ENCODE measurements at places on chromosomes 3 and 15.

GRCh38 chr15:92848852-92849598 lies 51.1 kb upstream of the CHD2 start:
- peak; percentile 5 for DNase-seq

DNA sequence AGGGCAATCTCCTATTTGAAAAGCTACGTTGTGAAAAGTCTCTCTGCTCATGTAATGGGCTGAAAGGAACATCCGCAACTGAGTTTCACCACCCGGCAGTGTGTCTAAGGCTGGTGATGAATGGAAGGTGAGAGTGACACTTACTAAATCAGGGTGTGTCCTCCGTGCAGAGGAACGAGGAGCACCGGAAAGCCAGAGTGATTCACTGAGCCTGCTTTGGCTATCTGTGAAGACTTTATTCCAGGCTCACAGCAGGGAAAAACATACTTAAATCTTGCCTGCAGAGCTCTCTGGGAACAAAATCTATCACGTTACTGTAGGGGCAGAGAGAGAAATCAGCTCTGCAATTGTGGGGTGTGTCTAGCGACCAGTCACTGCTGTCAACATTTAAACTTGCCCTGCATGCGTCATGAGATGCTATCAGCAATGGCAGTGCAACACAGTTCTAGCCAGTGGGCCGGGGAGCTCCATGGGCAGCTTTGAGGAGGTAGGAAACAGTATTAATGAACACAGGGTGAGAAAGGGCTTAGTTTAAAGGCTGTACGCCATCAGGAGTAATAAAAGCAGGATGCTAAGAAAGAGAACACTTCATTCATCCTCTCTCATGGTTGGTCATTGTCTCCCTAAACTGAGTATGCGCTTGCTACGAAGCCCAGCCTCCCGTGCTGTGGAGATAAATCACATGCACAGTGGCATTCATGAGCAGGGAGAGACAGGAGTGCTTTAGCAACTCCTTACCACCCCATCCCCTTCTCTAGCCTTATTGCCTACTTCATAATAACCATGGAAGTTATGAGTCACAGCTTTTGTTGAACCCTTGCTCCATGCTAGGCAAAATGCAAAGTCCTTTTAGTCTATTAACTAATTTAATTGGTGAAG lies 542.7 kb upstream of the ADAMTS9 start:
- DNase-seq: no peak

DNA sequence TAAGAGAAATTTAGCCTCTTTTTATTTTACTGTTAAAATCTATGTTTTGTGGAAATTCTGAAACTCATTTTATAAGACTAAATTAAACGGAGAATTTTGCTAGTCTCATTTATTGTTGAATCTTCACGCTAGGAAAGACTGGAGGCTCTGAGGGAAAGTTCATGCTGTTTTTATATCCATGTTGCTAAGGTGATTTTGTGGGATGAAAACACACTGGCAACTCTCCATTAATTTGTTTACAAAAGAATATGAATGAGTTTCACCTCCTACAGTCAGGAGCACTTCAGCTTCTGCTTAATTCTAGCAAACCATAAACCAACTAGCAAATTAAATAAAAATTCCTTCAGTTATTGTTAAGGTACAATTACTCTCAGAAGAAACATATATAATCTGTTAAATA lies 195.4 kb downstream of the RAP2B start:
- DNase-seq: no peak

DNA sequence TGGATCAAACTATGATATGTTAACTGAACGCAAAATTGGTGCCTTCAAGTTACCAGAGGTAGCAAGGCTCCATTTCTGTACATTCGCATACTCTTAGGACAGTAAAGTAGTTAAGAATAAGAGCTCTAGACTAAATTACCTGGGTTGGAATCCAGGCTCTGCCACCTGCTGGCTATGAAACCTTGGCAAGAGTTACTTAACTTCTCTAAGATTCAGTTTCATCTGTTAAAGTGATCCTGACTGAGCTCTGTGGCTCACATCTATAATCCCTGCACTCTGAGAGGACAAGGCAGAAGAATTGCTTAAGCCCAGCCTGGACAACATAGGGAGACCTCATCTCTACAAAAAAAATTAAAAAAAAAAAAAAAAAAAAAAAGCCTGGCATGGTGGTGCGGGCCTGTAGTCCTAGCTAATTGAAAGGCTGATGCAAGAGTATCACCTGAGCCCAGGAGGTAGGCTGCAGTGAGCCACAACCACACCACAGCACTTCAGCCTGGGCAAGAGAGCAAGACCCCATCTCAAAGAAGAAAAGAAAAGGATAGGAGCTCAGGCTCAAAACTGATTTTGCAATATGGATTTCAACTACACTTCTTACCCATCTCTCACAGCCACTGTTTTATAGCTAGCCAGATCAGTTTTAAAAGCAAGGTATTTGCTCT lies 21.3 kb downstream of the GSK3B start:
- DNase-seq: no peak

- DNase-seq: no peak
These were observed 392.7 kb upstream of the TBL1XR1 start for GRCh38 chr3:177589911-177590381.

- DNase-seq: no peak
These were observed 266.9 kb downstream of the ZBBX start for GRCh38 chr3:167113035-167113830.

GRCh38 chr15:35170207-35170606 lies 85.1 kb upstream of the NANOGP8 start:
- DNase-seq: no peak

GRCh38 chr3:194740859-194741491 lies 55.3 kb downstream of the FAM43A start:
- DNase-seq: no peak

DNA sequence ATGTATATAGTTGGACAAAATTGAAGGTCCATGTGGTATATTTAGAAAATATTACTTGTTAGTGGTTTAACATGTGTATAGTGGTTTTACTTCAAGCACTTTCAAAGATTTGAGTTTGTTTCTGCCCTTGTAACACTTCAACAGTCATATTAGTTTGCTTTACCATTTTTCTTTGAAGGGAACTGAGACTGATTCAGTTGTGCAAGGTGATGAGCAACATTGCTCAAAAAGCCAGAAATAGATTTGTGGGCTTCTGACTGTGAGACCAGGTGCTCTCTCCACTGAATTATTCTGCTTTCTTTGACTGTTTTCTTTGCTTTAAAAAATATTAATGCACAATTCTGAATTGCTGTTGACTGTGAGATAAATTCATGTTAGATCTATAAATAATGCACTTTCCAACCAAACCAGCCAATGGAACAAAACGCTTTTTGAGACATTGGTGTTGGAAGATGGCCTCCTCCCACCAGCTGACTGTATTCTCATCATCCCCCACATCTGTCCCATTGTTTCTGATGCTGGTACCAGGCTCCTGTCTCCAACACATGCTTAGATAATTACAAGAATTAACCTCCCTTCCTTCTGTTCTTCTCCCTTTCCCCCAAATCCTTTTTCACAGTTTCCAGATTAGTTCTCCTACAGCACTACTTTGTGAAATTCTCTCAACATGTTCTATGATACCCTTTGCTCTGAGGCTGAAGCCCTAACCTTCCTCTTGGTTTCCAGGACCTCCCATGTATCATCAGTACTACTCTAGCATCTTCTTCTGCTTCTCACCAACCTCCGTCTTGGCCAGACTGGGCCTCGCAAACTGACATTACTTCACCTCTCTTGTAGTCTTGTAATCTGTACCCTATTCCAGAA lies 27.9 kb downstream of the PLCL2 start:
- no peak for DNase-seq

DNA sequence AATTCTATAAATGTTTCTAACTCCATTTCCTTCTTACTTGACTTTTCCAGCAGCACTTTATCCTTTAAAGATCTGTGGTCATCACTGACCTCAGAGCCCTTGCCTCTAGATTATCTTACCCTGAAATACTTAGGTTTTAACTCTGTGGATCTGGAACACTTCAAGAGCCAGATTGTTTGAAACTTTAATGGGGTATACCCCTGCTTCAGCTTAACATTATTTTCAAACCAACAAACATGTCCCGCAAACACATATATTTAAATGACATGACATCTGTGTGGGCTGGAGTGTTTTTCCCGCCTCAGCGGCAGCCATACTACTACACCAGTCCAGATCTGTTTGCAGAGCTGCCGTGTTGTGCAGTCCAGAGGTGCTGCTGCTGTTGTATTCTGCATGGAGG lies 252.0 kb upstream of the TPM1 start:
- DNase-seq: no peak

DNA sequence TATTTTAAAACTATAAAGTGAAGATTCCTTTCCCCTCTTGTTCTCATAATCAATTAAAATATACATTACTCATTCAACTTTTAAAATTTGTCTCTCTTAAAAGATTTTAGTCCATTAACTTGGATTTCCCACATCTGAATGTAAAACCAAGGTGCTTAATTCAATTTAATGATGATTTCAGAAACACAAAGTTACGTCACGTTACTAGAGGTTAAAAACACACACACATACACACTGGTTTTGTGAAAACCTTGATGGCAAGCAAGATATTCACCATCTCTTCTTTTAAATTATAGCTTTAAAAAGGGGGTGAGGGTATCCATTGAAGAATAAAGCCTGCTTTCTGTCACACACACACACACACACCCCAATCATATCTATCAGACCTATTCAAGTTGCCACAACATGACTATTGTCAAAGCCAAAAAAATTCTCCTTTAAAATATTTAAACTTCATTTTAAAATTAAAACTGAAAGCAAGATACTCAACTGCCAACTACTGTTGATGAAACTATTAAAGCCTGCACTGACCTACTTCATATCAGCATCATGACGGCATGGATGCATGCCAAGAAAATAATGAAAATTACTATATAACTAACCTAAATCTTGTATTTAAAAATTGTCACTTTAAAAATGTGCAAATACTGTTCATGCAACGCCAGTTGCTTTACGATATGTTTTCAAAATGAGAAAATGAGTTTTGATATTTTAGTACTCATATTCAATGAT lies 2.1 kb downstream of the RFX7 start:
- no peak for DNase-seq

DNA sequence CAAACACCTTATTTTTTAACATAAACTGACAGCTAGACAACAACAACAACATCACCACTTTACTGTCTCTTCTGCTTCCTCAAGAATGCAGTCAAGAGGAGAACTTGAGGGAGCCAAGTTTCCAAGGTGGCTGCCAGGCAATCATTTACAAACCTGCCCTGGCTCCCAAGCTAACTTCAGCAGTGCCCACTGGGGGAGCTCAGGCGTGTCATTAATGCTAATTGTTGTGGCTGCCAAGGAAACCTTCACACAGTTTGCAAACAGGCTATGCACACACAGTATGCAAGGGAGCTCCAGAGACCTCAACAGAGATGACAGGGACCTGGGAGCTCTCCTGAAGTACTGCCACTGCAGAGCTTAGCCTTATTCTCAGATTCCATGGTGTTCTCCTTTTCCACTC lies 2.1 kb downstream of the DZIP1L start:
- no peak for DNase-seq

- DNase-seq: no peak
These were observed 1129.3 kb downstream of the NAALADL2 start for GRCh38 chr3:175988401-175988800.

GRCh38 chr15:63067976-63068743 lies 25.6 kb downstream of the TPM1 start:
- no peak for DNase-seq

DNA sequence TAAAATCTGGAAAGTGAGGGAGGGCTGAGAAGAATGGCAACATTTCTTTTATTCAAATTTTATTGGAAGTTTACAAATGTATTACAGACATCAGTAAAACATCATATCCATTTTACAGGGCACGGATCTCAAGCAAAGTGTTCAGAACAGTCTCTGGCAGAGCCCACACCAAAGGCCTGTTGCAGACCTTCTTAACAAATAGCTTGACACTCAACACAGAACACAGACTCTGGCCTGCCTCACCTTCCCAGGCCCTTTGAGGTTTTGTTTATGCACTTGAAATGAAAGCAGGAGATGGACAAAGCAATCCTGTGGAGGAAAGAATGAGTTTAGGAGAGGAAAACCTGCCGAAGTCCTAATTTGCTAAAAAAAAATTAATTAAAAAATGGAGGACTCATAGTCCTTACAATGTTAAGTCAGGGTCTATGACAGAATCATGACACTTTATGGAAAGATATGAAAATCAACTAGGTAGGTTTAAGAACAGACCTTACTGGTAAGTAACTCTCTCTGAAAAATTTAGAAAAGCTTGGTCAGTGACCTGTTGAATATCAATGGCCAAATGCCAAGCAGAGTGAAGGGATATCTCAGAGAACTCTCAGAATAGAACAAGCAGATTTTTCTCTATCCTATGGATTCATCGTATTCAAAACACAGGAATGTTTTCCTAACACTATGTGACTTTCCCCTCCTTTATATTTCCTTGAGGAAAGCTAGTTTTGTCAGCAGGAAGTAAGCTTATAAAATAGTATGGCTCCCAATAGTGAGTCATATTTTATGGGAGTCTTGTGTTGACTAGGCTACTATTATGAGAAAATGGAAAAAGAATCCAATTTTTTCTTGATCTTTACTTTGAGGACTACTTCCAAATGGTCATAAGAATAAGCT lies 70.8 kb upstream of the PSMD6 start:
- DNase-seq: no peak

- no peak for DNase-seq
These were observed 5.9 kb upstream of the SYNM start for GRCh38 chr15:99098991-99099390.

- DNase-seq: no peak
These were observed 11.7 kb downstream of the ABCC5 start for GRCh38 chr3:184005941-184006507.

DNA sequence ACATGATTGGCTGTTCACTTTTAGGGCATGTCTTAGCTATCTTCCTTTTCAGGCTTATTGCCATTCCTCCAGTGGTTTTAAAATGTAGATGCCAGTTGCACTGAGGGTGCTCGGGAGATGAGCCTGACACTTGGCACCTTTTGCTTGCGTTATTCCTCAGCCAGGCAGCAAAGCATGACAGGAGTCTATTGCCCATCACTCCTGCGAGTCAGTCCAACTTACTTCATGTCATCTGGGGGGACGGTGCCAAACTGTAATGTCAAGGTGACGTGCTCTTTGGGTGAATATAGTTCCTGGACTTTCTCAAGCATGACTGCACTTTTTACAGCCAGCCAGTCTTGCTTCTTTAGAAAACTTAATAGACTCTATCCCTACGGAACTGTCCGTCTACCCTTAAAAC lies 406.0 kb upstream of the C2CD4B start:
- no peak for DNase-seq

DNA sequence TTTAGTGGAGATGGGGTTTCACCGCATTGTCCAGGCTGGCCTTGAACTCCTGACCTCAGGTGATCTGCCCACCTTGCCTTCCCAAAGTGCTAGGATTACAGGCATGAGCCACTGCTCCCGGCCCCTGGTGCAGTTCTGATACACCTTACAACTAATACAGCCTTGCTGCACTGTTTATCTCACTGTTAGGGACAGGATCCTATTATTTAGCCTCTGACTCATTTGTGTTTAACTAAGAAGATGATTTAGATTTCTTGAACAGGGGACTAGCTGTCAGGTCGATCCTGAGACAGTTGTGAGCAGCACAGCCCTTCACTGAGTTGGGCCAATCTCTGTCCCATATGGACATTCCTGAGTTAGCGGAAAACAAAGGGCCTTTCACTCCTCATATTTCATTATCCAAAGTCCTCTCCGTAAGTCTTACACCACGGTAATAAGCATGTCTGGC lies 19.2 kb downstream of the GYG1 start:
- no peak for DNase-seq

- no peak for DNase-seq
These were observed 30.0 kb downstream of the ST6GAL1 start for GRCh38 chr3:186960347-186960746.

Measured in activated CD8-positive, alpha-beta memory T cell treated with anti-CD3 and anti-CD28 coated beads for 4 hours (primary cell).